ENCODE measurements at places on chromosomes 3 and 15.

GRCh38 chr15:100124936-100125335, 216.8 kb downstream of the ADAMTS17 start:
- DNase-seq: no peak

- no peak for DNase-seq
Observed at GRCh38 chr3:9468460-9468859, 71.0 kb downstream of the SETD5 start.

GRCh38 chr3:187922704-187923416, 177.6 kb upstream of the BCL6 start:
- no peak for DNase-seq

DNA sequence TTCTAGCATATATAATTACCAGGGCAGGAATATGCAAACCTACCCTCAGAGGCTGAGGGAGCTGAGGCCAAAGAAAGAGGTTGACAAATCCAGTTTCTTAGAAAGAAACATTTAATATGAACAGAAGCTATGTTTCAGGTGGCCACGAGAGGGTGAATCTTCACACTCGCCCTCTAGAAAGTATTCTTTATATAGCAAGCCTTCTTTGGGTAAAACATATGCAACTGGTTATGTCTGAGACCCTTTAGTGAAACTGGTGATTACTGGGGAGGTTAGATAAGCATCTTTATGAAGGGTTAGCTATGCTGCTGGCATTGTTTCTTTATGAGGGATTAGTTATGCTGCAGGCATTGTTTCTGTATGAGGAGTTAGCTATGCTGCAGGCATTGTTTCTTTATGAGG, 50.7 kb upstream of the GOLGA6L2 start:
- DNase-seq: no peak

DNA sequence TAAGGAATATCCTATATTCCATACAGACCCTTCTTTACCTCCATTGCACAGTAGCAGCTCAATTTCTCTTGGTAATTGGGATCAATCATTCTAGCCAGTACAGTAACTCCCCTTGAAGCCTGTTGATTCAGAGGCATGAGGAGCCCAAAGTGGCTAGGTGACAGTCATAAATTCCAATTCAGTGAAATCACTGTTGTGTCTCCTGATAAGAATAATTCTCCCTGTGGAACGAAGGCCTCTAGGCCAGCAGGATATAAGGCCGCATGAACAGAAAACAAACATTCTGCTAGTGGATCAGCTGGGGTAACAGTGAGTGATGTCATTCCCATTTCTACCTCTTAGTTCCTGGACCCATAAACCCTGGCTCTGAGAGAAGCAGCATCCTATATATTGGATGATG, 696.3 kb downstream of the NR2F2 start:
- DNase-seq: no peak

- DNase-seq: no peak
Observed at GRCh38 chr3:48294611-48295263, 38.7 kb downstream of the SPINK8 start.

Data from cortex of kidney (tissue), 1 donor.